ENCODE measurements at places on chromosomes 11 and 22.

DNA sequence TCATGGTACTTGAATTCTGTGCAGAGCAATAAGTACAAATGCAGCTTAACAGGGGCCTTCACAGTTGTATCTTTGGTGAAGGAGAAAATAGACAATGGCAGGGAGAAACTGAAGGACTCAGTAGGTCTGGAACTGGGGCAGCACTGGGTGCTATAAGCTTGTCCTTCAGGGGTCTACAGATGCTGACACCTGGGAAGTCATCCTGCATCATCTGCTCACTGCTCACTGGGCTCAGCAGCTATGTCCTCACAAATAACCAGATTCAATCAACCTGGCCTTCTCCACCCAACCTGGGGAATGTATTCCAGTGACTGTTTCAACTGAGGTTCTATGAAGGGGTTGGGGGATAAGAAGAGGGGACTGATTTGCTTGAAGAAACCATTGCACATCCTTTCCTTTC, 117.0 kb downstream of the ZNF280B start:
- DNase-seq: no peak

- DNase-seq: no peak
Measured at GRCh38 chr11:13140873-13141655, 131.9 kb downstream of the RASSF10 start.

DNA sequence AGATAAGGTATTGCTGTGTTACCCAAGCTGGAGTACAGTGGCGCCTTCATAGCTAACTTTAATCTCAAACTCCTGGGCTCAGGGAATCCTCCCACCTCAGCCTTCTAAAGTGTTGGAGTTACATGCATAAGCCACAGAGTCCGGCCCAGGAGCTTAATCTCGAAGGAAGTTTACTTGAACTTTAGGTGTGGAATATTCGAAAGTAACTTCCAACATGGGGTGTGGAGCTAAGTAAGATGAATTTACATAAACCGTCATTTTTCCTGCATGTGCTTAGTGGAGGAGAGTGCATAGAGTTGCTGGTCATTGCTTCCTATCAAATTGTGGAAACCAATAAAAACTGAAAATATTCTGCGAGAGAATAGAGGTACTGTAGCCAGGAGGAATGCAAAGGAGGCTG, 1.5 kb downstream of the ATG13 start:
- DNase-seq: no peak

DNA sequence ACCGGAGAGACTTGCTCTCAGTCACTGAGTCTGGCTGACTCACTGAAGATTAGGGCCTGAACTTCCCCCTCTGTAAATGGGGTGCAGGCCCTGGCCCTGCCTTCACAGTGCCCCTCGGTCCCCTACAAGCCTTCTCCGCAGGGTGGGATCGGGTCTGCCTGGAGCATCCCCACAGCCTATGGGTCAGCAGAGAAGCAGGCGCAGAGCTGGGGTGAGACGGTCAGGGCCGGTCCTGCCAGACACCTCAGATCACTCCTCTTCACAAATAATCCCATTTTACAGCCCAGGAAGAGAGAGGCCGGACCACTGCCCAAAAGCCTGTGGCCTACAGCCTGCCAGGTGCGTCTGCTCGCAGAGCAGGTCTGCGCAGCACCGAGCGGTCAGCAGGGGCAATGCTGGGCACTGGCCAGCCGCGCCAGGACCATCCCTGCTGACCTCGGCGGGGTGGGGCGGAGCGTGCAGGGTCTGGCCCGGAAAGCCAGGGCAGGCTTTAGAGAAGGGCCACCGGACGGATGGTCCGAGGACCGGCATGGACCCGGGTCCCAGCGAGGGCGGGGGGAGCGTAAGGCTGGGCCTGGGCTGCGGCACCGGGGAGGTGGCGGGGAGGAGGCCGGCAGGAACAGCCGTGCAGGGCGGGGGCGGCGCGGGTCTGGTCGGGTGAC, 522 bp upstream of the SEPTIN5 start:
- no peak for DNase-seq

- no peak for DNase-seq
Measured at GRCh38 chr22:19240813-19241592, 50.5 kb downstream of the CLTCL1 start.

DNA sequence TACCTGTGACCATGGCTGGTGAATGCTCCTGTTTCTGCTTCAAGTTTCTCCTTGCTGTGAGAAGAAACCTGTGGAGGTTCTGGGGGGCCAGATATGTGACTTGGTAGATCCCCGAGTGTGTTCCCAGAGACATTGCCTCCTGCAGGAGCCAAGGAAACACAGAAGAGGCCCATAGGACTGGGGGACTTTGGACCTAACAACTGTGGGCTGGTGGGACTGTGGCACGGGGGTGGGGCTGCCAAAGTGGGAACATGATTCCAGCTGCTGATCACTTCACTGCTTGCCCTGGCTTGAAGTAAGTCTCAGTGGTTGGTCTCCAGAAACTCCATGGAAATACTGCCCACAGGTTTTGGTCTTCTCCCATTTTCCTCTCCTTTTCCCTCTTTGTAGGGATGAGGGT, 4.1 kb upstream of the NR1H3 start:
- no peak for DNase-seq

DNA sequence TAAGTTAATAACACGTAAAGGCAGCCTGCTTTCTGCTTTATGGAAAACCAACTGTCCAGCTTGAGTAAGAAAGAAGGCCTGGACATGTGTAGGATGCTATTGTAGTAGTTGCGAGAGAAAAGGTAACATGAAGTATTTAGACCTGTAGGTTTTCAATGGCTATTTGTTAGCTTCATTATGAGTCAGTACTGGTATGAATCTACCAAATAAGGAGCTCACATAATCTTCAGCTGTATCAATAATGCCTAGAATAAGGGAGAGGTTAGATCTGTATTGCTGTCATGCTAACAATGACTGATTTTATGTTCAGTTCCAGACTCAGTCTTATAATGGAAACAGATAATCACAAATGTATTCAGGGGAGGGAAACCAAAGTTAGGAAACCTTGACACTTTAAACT, 550.3 kb downstream of the CNTN5 start:
- no peak for DNase-seq

DNA sequence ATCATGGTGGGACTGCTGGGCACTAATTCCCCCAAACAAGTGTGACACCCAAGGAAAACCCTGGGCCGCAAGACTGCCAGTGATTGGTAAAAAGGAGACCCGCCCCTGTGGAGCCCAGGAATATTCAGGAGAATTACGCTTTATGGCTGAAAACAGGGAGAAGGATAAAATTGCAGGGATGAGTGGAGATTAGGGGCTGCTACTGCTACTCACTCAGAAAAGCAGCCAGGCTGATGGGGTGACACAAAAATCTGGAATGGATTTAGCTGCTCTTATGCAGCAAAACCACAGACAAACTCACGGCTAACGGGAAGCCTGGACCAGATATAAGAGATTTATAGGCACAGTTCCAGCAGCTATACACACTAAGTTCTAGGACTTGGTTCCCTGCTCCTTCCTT, 4.4 kb upstream of the FBXO3 start:
- no peak for DNase-seq

DNA sequence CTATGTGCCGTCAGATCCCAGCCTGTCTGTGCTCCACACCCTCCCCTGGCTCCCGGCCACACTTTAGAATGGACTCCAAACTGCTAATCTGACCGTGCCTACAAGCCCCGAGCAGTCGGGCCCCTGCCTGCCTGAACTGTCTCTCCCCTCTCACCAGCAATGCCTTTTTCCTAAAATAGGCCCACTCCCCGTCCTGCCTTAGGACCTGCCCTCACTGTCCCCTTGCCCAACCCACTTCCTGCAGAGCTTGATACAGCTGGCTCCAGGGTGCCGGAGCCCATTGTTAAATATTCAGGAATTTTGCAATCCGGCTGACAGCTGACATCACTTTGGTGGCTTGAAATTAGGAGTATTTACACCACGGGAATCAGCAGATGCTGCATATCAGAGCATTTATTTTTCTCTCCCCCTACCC, 21.4 kb downstream of the MN1 start:
- DNase-seq: no peak
